Natural killer cell (primary cell): ENCODE measurements at places on chromosomes 11 and 22.
A peak's percentile ranks its signal among the peaks of the same experiment; 100 is the strongest.

GRCh38 chr11:75663808-75664207 lies 5.0 kb downstream of the MAP6 start:
- DNase-seq: no peak

GRCh38 chr11:126308271-126308671 lies 4.4 kb downstream of the DCPS start:
- DNase-seq: no peak

- no peak for DNase-seq
These were observed 7.2 kb downstream of the TTLL1 start for GRCh38 chr22:43081968-43082367.

GRCh38 chr11:67438158-67438902 lies 848 bp upstream of the PTPRCAP start:
- peak; percentile 55 for DNase-seq

DNA sequence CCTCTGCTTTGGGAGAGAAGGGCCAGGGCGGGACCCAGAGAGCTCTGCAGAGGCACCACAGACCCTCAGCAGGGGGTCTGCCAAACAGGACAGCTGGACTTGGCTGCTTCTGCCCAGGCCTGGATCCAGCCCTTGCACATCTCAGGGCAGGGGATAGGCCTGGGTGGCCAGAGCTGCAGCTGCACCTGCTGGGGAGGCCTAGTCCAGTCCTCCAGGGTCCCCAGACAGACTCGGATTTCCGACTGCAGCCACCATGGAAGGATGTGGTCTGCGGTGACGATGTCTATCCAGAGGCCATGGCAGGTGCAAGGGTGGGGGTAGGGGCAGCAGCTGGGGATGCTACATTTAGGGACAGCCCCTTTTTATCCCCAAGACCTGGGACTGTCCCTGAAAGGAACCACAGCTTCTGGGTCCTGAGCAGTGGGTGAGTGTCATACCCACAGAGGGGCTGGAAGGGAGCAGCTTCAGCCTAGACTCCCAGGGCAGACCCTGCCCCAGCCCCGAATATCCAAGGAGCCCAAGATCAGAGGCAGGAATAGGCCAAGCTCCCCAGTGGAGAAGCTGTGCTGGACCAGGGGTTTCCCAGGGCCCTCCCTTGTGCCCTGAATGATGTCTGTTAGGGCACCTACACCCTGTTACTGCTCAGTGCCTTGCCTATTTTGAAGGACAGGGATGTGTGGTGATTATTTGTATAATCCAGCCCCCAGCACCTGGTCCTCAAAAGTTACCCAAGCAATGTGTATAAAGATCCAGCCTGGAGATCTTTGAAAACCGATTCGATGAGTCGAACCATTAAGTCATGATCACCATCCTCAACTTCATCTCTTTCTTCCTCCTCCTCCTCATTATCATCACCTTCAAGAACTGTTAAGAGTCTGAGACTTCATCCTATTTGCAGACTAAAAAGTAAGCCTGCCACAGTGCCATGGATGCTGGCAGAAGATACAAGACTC lies 2.5 kb upstream of the IGLL5 start:
- DNase-seq: no peak

GRCh38 chr22:45291061-45291930 lies 6.5 kb downstream of the UPK3A start:
- no peak for DNase-seq

DNA sequence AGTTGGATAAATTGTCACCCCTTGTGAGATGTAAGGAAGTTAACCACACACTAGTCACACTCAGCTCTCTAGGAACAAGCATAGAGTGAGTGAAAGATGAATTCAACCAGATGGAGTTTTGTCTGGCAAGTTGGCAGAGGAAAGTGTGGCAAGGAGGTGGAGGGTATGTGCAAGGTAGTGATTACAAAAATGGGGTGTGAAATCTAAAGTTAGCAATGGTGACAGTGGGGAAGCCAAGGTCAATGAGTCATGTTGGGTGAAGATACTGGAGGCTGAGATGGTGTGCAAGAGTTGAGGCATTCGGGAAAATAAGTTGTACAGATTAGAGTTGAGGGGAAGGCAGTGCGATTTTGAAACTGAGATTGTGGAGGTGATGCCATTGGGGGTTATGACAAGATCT lies 33.7 kb downstream of the MRGPRX2 start:
- DNase-seq: no peak

DNA sequence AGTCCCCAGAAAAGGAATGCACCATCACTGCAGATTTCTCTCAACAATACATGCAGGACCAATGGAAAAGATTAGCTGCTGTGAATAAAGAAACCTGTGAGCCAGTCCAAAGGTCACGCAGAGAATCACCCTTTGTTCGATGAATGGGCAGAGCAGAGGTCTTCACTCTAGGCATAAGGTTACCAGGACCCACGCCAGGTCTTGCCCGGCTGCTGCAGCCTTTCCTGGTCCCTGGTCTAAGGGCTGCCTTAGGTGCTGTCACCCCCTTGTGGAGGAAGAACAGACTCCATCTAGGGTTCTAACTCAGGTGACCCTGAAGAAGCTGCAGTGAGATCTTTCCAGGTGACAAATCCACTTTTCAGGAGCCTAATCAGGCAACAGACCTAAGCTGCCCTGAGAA lies 29.0 kb upstream of the NAP1L4 start:
- DNase-seq: peak; percentile 75

DNA sequence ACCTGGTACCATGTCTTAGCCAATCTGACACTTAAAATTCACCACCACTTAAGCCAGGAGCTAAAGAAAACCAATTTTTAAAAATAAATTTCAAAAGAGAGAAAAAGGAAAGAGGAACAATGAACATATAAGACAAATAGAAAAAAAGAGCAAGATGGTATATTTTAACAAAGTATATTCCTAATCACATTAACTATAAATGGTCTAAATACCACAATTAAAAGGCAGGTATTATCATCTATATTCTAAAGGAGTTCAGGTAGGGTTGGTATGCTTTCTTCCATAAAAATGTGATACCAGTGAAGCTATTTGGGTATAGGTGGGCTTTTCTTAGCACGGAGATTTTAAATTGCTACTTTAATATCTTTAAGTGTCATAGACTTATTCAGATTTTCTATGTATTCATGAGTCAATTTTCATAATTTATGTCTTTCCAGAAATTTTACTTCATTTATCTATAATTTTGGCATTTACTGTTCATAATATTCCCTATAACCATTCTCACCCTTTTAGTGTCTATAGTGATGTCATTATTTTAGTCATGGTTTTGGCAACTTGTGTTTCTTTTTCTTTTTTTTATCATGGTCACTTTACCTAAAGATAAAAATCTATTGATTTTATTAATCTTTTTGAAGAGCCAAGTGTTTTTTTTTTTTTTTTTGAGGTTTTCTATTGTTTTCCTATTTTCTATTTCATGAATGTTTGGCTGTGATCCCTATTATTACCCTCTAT lies 56.5 kb upstream of the IGLL5 start:
- DNase-seq: no peak

DNA sequence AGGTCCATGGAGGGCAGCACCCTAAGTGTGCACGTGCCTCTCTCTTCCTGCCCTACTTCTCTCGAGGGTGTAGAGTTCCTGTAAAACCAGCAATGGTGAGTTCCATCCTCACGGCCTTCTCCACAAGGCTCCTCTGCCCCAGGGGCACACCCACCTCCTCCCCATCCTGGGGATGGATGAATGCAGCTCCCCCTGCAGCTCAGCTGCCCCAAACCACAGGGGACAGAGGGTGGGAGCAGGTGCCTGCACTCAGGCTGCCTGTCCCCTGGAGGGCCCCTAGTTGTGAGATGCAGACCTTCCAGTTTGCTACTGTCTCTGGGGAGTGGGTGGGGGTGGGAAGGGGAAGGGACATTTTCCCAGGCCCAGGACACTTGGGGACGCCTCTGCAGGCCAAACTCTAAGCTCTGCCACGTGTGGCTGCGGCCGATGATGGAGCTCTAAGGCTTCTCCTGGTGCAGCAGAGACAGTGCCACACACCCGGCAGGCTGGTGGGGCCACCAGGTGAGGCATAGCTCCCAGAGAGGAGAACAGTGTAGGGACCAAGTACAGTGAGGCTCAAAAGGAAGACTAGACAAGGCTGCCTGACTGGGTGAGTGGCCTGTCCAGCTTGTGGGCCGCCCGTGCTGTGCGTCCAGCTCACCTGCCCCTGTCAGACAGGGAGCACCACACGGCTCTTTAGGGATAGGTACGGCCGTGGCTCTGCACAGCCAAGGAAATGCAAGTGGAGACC lies 540.9 kb downstream of the TBC1D22A start:
- DNase-seq: no peak

DNA sequence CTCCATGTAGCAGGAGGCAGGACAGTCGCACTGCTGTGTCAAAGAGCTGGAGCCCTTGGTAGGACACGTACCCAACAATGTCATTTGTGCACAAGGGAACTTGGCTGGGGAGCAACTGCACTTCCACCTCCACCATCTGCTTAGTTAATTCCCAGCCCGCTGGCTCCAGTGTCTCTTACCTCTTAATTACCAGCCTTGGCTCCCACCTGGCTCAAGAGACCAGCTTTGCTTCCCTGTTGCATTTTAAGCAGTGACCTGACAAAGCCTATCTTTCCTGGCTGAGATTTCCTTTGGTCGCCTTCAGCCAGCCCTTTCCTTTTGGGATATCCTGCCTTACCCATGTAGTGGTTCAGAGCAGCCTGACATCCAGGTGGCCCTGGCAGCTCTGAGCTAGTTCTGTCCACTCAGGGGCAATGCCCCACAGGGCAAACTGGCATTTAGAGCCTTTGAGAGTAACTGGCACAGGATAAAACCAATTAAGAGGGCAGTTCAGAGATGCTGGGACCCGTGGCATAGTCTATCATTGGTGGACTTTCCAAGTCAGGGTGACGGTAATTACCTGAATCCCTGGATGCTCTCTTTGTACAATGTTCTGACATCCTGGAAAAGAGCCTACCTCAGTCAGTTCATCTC lies 212.6 kb upstream of the SORL1-AS1 start:
- DNase-seq: no peak

DNA sequence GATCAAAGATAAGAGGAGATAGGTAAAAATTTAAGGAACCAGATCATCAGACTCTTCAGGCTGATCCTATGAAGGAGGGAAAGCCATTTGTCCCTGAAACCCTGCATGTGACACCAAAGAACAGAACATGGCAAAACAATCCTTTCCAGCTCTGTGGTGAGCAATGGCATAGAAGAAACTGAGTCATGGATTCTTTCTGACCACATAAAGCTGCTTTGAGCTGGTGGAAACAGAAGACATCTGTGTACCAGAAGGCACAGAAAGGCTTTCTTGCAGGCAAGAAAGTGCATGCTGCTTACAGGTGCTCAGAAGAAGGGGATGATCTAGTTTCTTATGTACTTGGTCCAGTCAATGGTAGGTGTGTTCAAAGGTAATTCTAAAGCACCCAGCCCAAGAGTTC lies 45.0 kb upstream of the APOA1 start:
- DNase-seq: no peak

DNA sequence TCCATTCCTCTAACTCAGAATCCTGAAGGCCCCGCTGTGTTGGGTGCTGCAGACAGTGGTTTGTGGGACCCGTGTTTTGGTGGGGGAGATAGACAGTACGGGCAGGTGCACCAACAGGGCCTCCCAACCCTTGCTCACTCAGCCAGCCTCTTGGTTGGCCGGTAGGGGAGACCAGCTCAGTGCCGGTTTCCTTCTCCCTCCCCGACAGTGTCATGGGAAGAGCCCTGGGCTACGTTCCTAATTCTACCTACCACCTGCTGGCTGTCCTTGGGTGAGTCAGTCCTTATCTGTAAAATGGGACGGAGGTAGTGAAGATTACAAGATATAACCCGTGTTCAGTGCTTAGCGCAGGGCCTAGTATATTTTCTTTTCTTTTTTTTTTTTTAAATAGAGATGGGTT lies 5.9 kb downstream of the TMEM134 start:
- no peak for DNase-seq

DNA sequence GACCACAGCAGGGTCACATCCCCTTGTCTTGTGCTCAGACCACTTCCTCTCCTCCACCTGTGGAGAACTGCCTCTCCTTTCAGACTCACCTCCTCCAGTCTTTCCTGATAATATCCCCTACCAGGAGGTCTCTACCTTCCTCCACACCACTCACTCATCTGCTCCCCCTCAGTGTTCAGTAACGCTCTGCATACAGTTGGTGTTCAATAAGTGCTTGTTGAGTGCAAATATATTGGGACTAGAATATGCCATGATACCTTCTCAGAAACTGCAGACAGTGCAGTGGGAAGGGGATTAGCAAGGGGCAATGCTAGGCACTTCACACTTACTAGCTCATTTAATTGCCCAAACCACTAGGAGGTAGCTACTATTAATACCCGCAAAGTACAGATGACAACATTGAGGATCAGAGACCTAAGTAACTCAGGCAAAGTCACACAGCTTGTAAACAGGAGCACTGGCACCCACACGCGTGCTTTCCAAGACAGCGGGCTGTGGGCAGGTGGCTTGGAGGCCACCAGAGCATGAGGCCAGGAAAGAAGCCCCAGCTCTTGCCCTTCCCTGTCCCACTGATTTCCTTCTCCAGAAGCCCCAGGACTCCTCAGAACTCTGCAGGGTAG lies 8.1 kb upstream of the PDE2A start:
- no peak for DNase-seq

DNA sequence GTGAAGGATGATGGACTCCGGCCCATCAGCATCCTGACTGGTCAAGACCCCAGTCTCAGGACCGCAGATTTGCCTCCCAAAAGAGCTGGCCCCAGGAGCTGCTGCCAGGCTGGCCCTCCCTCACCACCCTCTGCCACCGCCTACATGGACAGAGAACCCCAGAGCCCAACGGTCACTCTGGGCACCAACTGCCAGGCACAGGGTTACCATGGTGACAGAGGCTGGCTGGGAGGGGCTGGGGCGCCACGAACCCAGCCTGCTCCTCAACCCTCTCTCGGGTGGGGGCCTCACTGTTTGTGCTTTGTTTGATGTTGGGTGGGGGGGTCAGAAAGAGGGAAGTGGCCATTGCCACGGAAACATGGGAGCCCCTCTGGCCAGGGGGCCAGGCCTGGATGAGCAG lies 55.8 kb downstream of the ELFN2 start:
- no peak for DNase-seq

DNA sequence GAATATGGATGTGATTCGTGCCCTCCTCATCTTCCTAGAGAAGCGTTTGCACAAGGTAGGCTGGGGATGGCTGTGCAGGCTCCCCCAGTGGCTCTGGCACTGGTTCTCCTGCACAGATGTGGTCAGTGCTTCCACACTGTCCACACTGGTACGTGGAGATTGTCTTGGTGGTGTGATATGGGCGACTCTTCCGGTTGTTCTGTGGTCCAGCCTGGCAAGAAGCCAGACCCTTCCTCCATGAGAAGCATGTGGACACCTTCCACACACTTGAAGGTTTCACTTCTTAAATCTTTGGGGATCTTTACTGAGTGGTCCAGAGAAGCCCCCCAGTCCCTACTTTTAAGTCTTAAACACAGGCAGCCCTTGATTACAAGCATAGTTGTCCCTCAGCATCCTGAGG lies 3.8 kb downstream of the RIC8A start:
- DNase-seq: no peak

DNA sequence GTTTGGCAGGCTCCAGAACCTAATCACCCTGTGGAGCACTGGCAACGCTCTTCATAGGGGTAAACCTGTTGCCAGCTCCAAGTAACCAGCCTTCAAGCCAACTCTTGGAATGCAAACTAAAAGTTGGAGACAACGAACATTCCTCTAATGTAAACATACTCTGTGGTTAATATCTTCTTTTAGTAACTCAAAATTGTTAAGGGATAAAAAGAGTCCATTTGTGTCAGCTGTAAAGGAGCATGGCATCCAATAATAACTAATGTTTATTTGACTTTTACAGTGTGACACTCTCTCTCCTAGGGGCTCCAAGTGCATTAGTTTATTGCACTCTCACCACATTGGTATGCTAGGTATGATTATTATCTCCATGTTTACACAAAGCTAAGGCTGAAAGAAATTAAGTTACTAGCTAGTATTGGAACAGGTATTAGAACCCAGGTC lies 31.0 kb upstream of the AMOTL1 start:
- DNase-seq: no peak

- no peak for DNase-seq
These were observed 71.5 kb upstream of the IGLL5 start for GRCh38 chr22:22816171-22816514.
